ENCODE measurements at places on chromosomes 7 and 10.

GRCh38 chr7:127632276-127632910 lies 14.5 kb upstream of the PAX4 start:
- DNase-seq = no peak

DNA sequence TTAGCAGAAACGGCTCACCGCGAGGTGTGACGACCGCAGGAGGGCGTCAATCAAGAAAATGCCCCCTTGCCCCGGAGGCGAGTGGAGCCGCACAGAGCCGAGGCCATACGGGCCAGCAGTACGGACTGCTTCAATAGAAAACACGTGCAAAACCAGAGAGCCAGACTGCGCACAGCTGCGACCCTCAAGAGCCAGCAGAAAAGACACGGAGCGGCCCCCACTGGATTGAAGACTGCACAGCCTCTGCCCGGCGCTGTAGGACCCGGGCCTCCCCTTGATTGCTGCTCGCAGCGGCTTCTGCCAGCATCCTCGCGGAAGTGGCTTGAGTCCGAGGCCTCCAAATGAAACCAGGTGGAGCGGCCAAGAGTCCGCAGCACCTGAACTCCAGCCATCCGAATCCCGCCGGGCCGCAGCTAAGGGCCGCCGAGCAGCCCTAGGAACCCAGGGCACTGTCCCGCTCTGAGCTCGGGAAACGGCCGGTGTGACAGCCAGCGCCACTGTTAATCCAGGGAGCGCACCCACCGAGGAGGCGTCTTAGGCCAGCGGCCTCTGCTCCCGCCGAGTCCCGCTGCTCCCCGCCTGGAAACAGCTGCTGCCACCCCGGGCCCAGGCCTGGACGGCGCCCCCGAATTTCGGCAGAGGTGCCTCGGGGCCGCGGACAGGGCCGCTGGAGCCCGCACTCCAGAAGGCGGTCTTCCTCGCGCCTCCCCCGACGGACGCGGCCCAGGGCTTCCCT lies 660 bp upstream of the HHEX start:
- DNase-seq = no peak

- no peak for DNase-seq
These were observed 303.6 kb downstream of the DGKB start for GRCh38 chr7:14598978-14599377.

- no peak for DNase-seq
These were observed 3.6 kb downstream of the SFXN4 start for GRCh38 chr10:119161680-119162451.

DNA sequence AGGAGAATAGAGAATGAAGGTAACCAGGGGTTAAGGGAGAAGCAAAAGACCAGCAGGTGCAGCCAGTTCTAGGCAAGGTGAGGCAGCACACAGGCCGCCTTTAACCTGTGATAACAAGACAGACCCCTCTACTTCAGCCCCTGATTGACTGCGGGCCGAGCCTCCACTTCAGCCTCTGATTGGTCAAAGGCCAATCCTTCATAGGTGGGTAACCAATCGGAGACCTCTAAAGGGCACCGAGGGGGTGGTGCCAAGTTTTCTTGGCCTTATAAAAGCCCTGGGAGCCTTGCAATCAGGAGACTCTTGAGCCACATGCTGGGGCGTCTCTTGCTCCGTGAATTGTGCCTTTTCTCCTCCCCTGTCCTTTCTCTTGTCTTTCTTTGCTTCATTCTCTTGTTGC lies 98.8 kb downstream of the ELFN1 start:
- DNase-seq = no peak

Measured in stimulated activated CD4-positive, alpha-beta T cell treated with anti-CD3 and anti-CD28 coated beads, Interleukin-15, amount 100 ng/mL, for 48 hours (primary cell).